AML-193 (cell line): ENCODE measurements at places on chromosomes 6 and 20.

GRCh38 chr6:126396131-126396530 lies 56.2 kb downstream of the CENPW start:
- no peak for DNase-seq

GRCh38 chr6:118187568-118188164 lies 280.6 kb downstream of the SLC35F1 start:
- DNase-seq = no peak

GRCh38 chr20:61875221-61875885 lies 190.3 kb downstream of the TAF4 start:
- DNase-seq = no peak

GRCh38 chr6:144232176-144232831 lies 52.8 kb upstream of the UTRN start:
- DNase-seq = no peak

DNA sequence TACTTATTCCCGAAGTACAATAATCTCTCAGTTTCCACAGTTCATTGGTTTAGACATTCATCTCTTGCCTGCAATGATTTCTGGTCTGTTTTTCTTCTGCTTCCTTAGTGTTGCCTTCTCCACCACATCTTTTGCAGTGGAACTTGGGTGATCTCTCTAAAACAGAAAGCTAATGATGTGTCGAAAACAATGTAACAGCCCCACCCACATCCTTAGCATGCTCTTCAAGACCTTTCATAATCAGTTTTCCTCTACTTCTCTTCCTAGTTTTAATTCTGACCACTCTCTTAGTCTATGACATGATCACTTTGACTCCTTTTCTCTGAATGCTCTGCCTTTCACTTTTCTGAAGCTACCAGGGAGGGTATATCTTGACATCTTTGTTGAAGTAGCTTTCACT lies 1007.9 kb upstream of the CITED2 start:
- DNase-seq = peak; percentile 73

DNA sequence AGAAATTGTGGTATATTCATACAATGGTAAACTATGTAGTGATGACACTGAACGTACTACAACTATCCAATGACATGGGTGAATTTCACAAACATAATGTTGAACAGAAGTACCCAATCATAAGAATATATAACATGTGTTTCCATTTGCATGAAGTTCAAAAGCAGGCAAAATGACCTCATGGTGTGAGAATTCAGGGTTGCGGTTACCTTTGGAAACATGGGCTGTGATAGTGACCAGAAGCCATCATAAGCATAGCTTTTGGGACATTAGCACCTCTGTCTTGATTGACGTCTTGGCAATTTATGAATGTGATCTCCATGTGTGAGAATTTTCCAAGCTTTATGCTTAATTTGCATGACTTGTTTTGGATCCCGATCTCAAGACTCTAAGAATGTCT lies 500.1 kb upstream of the JAG1 start:
- no peak for DNase-seq

GRCh38 chr6:4078691-4079471 lies at the start of gene FAM217A:
FAM217A (minus strand) TSS chr6:4079137; CDS start chr6:4077414, 1,723 bp downstream.
- DNase-seq = no peak

DNA sequence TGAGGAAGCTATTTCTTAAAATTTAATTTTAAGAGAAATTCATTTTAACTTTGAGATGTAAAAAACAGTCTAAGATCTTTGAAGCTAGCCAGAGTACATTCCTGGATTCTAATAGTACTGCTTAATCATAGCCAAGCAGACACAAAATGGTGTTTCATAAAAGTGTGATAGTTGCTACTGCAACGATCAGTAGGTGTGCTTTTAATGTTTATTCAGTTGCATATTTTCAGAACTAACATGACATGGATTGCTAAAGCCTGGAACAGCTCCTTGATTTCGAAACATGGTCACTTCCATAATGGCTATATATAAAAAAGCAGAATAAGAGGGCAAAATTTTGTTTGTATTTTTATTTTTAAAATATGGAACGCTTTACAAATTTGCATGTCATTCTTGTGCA lies 35.5 kb downstream of the SESN1 start:
- peak; percentile 43 for DNase-seq
